ENCODE measurements at places on chromosomes 11 and 22.

DNA sequence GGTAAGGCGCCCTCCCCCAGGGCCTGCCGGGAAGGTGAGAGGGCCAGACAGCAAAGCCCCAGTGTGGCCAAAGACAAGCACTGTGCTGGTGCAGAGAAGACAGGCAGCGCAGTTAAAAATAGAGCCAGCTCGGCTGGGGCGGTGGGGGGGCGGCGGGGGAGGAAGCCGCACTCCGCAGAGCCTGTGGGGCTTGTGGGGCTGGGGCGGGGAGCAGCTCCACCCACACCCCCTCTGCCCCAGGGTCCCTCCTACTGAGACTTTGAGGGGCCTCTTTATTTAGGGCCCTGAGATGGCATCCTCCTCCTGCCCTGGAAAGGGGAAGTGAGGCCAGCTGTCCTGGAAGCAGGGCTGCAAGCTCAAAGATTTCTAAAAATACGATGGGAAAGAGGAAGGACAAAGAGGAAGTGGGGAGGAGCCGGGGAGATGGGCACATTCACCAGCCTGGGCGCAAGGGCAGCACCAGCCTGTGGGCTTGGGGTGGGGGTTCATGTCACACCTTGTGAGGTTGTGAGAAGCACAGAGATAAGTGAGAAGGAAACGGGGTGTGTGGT, 2.6 kb downstream of the CYTH4 start:
- peak; percentile 73 for DNase-seq

DNA sequence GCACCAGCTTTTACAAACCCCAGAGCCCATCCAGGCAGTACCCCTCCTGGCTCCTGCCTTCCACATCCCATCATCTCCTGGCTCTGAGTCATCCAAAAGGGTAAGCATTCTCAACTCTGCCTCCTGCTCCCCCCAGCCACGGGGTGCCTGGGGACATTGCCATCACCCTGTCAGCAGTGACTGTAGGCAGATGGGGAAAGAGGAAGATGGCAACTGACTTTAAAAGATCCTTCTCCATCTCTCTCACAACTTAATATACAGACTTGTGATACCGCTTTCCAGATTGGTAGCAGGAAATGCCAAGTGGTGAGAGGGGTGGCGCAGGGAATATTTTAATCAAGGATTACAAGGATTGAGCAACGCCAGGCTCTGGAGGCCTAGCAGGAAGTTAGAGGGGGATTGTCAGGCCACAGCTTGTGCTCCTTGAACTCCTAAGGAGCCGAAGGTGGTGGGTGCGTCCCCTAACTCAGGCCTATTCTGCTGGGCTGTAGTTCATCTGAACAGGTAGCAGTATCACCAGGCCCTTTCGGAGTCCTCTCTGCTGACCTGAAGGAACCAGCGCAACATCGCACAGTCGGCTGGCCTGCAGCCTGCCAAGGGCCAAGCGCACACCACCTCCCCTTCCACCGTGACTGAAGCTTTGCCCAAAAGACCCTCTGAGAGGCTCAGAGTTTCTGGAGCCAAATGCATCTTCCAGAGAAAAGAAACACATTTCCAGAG, 83.3 kb downstream of the ZC3H12C start:
- no peak for DNase-seq

GRCh38 chr11:18137186-18137800, 4.9 kb downstream of the MRGPRX3 start:
- no peak for DNase-seq

- DNase-seq = no peak
Observed at GRCh38 chr11:102577182-102577581, 46.6 kb upstream of the MMP7 start.

- DNase-seq = no peak
Observed at GRCh38 chr22:30348809-30349208, 7.9 kb downstream of the SF3A1 start.

GRCh38 chr22:50694099-50694605, 21.5 kb downstream of the SHANK3 start:
- DNase-seq = no peak

- no peak for DNase-seq
Observed at GRCh38 chr22:48511781-48512327, 1315.8 kb downstream of the BRD1 start.

DNA sequence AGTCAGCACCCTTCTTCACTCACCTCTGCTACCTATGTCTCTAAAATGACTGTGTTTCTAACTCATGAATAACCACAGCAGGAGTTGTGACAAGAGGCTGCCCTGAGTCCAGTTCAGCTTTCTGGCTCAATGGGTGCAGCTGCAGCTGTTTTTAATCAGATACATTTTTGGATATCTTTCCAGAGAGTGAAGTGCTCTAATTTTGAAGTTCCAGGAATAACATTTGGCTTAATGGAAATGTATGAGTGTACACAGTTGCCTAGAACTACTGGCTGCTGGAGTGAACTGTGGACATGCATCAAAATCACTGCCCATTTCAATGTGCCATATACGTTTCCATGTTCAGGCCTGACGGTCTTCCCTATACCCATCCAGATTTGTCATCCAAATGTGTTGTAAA, 769.5 kb upstream of the ANO3 start:
- DNase-seq = no peak

GRCh38 chr11:66728038-66728692, 851 bp downstream of the SPTBN2 start:
- DNase-seq = peak; percentile 39

DNA sequence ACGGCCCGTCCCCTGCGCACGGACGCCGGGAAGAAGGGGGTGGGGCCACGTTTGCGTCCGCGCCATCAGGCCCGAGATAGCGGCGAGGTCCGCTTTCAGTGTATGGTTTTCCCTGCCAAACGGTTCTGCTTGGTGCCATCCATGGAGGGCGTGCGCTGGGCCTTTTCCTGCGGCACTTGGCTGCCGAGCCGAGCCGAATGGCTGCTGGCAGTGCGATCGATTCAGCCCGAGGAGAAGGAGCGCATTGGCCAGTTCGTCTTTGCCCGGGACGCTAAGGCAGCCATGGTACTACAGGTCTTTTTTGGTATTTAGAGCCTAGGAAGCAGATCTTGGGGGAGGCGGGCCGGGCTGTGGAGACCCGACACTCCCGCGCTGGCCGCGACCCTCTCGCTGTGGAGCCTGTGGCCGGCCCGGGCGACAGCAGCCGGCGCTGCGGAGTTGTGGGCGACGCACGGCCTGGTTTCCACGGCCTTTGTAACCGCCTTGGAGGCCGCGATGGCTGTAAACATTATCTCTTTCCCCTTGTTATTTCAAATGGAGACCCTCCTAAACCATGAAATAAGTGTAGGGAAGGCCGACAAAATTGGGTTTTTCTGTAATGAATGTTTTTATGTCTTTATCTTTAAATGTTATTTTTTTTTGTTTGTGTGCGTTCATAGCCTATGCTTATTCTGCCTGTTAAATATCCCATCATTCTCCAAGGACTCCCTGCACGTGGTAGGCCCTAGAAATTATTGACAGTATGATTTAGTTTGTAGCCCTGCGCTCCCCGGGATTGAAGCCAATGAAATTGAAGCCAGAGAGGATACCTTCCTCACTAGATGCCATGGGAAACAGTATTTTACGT, at the start of gene AASDHPPT:
Gene AASDHPPT (plus strand): TSS at position 54 of the 847 bp plus-strand sequence. CDS start 49 bp downstream, at position 103.
- DNase-seq = no peak

GRCh38 chr22:45598596-45599217, 72.9 kb upstream of the ATXN10 start:
- DNase-seq = peak; percentile 35

DNA sequence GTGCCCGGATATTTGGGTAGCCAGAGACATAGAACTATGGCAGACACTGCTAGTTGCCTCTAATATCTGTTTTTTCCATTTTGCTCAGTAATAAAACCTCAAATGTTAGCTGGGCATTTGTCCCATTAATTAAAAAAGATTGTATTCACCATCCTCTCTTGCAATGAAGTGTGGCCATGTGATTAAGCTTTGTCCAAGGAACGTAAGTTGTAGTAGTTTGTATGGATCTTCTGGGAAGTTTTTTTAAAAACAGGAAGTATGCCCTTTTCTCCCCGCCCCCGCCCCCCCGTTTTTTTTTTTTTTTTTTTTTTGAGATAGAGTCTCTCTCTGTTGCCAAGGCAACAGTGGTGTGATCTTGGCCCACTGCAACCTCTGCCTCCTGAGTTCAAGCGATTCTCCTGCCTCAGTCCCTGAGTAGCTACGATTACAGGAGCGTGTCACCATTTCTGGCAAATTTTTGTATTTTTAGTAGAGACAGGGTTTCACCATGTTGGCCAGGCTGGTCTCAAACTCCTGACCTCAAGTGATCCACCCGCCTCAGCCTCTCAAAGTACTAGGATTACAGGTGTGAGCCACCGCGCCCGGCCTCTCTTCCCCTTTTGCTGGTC, 1.7 kb upstream of the TMEM135 start:
- DNase-seq = no peak

- no peak for DNase-seq
Observed at GRCh38 chr11:66555416-66555815, 8.7 kb downstream of the ACTN3 start.

- DNase-seq = no peak
Observed at GRCh38 chr11:22626573-22627239, 1.1 kb upstream of the FANCF start.

DNA sequence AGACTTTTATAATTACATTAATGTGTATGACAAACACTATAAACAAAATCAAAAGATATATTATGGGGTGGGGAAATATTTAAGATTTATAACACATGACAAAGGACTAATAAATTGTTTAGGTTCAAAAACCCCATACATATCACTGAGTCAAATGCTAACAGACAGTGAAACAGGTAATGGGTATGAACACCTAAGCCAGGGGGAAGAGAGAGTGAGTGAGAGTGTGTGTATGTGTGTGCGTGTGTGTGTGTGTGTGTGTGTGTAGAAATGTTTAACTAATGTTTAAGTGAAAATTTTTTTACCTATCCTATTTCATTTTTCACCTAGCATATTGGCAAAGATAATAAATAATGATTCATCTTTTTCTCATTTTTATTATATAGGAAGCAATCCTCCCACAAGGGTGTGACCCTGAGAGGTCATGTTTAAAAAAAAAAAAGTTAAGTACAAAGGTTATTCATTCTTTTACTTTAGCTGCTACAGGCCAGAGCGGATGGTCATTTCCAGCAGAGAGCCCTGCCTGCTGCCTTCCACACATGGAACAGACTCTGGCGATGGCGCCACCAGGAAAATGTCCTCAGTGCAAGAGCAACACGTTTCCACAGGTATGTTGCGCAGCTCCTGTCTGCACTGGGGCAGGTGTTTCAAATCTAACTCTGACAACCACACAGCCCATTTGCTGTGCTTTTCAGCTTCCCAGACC, 72.9 kb downstream of the PISD start:
- DNase-seq = no peak

DNA sequence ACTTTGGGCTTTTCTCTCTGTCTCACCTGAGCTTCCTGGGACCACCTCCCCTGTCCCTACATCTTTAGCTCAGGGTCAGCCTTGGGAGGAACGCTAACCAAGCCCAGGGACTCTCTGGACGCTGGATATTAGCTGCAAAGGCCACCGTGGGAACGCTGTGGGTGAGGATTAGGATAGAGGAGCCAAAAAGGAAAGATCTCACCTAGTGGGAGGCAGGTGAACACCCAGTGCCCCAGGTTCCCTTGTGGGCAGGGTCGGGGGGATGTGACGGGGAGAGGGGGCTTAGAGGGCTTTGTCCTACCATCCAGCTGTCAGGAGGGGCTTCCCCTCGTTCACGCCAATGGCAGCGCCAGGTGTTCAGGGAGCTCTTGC, 50.2 kb downstream of the LINC01488 start:
- no peak for DNase-seq

GRCh38 chr22:46660604-46661201, 40.5 kb downstream of the GRAMD4 start:
- peak; percentile 55 for DNase-seq

- DNase-seq = no peak
Observed at GRCh38 chr11:76523147-76523546, 78.3 kb downstream of the EMSY start.
